ENCODE measurements at places on chromosomes 6 and 20.
A peak's percentile ranks its signal among the peaks of the same experiment; 100 is the strongest.

- peak; percentile 91 for DNase-seq
Measured at GRCh38 chr6:166173281-166173951, 5.8 kb upstream of the TBXT start.

DNA sequence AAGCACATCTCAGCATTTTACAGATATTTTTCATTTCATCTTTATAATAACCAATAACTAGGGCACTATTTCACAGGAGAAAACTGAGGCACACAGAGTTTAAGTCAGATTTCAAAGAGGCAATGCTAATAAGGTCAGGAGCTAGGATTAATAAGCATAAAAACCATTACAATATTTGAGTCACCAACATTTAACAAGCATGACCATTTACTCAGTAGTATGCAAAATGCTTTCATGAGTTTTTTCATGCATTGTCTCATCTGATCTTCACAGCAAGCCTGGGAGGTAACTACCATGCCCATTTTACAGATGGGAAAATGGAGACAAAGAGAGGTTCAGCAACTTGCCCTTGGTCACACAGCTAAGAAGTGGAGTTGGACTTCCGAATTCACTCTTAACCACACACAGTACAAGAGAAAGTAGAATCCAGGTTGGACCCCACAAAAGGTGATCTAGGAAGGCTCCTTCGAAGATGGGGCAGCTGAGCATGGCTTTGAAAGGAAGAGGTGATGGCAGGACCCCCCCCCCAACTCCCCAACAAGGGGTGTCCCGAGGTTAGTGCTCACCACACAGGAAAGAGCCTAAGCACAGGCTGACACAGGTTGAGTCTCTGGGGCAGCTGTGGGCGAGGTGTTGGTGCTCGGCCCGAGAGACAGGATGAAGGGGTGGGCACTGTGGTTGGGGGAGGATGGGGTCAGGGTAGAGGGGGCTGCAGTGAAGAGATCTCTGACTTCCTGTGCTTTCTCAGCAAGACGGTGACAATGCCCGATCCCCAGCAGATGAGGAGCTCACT is 108.8 kb downstream of the PREX1 start:
- no peak for DNase-seq

DNA sequence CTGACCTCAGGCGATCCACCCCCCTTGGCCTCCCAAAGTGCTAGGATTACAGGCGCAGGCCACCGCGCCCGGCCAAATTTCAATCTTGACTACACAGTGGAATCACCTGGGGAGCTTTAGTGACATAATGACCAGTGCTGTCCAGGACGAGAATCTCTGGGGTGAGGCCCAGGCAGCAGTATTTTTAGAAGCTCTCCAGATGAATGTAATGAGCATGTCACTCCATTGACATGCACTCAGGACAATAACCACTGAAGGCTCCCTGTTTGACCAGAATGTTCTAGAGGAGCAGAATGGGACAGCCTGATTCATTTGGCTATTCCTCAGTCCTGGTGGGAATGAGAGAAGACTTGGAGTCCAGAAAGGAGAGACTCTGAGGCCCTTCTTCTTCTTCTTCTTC is 39.2 kb downstream of the SRSF3 start:
- DNase-seq, result no peak

DNA sequence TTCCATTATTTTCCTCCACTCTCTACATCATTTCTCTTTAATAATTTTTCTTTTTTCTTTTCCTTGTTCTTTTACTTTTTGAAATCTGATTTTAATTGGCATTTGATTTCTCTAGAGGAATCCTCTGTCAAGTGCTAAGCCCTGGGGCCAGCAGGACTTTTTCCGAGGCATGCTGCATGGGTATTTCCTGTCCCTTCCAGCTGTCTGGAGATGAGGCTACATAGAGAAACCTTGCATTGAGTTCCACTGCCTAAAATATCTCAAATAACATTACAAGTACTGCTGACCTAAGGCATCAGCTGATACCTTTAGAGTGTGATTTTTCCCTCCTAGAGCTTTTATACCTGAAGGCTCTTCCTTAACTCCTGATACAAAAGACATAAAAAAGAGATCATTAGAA is 6.2 kb downstream of the RNF217 start:
- DNase-seq, result no peak

GRCh38 chr6:156934069-156934460 is 156.9 kb downstream of the ARID1B start:
- DNase-seq, result no peak

- no peak for DNase-seq
Measured at GRCh38 chr6:101276066-101276465, 117.4 kb upstream of the GRIK2 start.

DNA sequence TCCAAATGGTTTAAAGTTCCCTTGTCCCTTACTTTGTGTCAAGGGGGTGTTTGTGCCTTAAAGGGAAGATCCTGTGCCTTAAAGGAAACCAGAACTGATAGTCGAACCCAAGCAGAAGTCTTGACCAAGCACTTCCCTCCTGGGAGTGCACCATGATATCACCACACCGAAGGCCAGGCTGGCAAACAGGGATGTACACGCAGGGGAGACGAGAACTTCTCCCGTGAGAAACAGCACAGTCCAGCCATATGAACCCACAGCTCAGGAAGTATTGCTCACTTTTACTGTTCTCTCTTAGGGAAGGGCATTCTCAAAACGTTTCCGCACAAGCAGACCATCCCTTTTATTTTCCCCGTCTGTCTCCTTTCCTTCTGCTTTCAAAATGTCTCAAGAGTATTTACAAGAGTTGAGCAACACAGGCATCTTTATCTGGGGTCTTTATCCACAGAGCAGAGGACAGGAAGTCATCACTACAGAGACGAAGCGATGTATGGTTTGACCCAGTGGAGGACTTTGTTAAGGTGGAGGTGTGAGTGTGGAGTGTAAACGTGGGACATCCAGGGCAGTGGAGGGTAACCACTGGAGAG is 12.8 kb upstream of the SERPINB1 start:
- DNase-seq, result peak; percentile 51

- no peak for DNase-seq
Measured at GRCh38 chr20:4815628-4816027, 93.9 kb downstream of the PRND start.

- DNase-seq, result no peak
Measured at GRCh38 chr6:129490521-129491255, 219.3 kb downstream of the ARHGAP18 start.

- no peak for DNase-seq
Measured at GRCh38 chr6:87669051-87669450, 33.0 kb downstream of the AKIRIN2 start.

GRCh38 chr20:6665621-6666355 is 101.7 kb upstream of the BMP2 start:
- DNase-seq, result peak; percentile 64

DNA sequence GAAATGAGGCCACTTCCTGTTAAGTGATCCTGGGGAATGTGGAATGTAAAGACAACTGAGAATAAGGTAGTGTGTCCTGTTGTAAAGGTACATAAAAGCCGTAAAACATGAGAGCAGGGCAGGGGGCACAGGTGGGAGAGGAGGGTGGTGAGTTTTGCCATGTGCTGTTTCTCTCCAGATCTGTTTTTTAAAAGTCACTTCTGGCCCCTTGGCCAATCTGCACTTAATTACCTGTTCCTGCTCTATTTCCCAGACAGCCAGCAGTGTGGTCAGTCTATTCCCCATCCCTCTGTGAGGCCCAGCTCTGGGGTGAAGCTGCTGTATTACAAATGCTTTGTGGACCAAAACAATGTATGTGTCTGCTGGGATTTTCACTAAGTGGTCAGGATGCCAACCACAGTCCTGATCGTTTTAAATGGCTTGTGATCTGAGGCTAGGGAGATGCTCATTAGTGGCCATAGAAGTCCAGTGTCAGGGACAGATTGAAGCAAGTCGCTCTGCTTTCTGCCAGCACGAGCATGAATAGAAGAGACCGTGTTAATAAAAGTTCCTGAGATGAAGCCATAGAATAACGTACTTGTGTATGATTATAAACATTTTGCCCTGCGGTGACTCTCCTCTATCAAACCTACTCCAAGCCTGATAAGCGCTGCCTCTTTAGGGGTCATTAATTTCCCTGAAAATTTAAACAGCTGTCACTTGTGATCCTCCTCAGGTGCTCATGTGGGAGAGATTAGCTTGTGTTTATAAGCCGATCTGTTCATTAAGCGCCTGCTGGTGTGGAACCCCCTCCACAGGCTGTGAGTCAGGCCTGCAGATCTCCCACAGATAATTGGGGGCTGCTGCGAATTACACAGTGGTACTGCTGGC is 111.8 kb upstream of the CENPW start:
- no peak for DNase-seq

GRCh38 chr20:32855387-32855786 is 3.3 kb upstream of the EFCAB8 start:
- no peak for DNase-seq

- no peak for DNase-seq
Measured at GRCh38 chr6:170176898-170177771, 113.7 kb downstream of the DLL1 start.

DNA sequence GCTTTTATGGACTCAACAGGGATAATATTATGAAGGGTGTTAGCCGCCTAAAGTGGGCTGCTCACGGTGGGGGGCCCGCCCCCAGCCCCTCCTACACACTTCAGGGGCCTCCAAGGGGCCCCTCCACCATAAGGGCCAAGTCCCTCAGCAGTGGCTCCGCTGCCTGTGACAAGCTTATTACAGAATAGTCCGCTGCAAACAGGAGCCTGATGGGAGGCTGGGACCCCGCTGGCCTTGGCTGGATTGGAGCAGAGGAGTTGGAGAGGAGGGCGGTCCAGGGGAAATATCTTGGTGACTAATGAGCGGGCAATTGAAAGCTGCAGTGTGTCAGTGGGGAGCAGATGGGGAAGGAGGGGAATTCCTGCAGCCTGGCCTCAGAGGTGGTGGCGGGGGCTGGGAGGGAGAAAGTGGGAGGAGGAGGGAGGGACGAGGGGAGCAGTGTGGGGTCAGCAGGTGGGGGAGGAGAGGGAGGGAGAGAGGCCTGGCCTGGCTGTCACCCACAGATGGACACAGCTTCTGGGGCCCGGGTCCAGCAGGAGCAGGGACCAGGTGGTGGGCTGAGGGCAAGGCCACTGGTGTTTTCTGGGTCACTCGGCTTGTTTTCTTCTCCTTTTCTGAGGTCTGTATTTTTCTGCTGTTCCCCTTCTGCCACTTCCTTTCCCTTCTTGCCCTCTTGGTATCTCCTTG is 57.6 kb upstream of the FOXP4 start:
- peak; percentile 92 for DNase-seq

DNA sequence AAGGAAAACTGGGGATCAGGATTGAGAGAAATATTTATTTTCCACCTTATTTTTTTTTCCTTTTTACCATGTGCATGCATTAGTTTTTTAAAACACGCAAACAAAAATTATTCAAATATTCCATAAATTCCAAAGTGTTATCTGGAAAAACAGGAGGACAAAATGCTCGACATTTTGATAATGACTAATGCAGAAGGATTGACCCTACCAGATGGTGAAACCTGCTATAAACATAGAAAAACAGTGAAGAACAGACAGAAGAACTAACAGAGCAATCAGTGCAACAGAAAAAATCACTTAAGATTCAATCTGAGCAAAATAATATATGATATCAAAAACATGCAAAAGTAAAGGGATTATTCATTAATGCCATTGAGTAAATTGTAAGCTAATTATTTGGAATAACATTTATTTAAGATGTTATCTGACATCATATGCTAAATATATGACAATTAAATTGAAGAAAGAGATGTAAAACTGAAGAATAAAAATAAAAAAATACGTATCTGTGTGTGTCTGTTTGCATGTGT is 218.4 kb downstream of the LMBRD1 start:
- no peak for DNase-seq

DNA sequence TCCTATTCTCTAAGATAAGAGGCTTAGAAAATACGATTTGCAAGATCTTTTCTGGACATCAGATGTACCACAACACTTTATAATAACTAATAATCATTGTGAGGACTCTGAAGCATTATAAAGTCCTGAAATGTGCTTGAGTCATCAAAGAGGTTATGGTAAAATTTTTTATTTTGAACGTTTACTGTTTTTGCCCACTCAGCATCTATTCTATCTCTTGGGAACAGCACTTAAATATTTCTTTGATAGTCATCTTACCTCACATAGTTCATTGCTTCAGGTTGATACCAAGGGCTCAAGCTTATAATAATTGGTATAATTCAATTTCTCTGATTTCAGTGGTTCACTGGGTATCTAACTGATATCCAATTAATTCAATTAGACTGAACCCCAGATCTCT is 700.5 kb downstream of the KHDRBS2 start:
- no peak for DNase-seq

- DNase-seq, result no peak
Measured at GRCh38 chr20:57277398-57278105, 11.1 kb upstream of the BMP7 start.

- no peak for DNase-seq
Measured at GRCh38 chr6:76342611-76343160, 270.2 kb upstream of the IMPG1 start.

- DNase-seq, result no peak
Measured at GRCh38 chr20:38060536-38060935, 27.0 kb downstream of the RPRD1B start.

- no peak for DNase-seq
Measured at GRCh38 chr20:39105551-39105950, 143.4 kb downstream of the DHX35 start.

DNA sequence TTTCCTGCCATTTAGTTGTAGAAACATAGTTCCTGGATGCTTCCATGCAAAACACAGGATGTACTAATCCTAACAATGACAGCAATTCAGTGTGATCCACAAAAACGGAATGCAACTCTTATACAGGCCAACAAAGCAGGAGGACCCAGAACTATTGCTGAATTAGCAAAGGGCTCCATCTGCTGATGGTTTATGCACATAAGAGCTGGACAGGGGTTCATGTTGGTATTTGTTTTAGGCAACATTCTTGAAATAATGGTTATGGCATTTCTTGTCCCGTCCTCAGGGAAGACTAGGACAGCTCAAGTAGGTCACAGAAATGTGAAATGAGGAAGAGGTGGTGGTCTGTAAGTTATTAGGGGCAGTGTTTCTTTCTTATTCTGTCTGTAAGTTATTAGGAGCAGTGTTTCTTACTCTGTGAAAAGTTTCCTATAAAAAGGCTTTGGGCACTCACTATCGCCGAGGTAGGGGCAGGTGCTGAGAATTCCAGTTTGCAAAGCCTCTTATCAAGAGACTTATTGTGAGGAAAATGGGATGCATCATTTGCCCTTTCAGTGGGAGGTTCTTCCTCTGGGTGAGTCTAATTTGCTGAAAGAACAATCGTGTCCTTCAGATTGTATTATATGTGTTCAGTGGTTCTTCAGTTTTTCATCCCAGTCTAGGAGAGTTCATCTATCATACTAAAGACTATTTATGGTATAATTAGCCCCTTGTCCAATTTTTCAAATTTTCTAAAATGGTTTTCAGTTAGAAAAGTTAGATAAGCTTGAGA is 171.1 kb downstream of the MCHR2 start:
- peak; percentile 55 for DNase-seq

GRCh38 chr20:57857969-57858368 is 148.2 kb upstream of the PMEPA1 start:
- no peak for DNase-seq

- DNase-seq, result no peak
Measured at GRCh38 chr6:71349976-71350615, 61.5 kb downstream of the OGFRL1 start.

DNA sequence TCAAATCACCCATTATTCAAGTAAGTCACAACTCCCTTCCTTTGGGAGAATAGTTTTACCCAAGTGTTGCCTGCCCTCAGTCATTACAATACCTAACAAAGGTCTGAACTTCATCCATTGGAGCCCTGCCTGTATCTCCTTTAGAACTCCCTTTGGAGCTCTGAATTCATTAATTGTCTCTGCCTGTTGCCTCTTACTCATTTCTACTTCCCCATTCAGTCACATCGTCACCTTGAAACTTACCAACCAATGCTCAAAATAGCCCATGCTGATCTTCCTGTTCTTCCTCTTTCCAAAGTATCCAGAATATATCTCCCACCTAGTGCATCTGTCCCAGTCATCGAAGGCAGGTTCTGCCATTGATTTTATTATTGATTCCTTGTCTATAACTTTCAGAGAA is 120.7 kb upstream of the ADGRF1 start:
- DNase-seq, result no peak

Measured in endodermal cell (in vitro differentiated cells).